ENCODE measurements at places on chromosomes 12 and 14.

- DNase-seq = no peak
Measured at GRCh38 chr14:69262516-69262915, 2.6 kb downstream of the GALNT16 start.

DNA sequence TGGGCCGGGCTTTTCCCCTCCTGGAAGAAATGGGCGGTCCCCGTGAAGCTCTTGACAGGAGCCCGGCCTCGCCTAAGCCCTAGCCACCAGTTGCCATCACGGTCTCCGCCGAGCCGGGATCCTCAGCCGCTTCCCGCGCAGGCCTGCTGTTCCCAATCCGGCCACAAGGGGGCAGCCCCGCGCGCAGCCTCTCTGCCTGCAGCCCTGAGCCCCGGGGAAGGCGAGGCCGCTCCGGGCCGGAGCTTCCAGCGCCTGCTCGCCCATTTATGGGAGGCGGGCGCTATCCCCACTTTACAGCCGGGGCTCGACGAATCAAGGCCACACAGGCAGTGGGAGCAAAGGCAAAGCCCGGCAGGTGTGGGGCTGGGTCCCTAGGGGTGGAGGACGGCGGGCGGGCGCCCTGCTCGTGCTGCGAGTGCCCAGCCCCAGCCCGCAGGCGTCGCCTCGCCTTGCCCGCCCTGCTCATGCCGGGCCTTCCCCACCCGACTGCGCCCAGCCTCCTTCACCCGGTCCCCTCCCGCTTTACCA, 61.5 kb downstream of the LGMN start:
- DNase-seq = no peak

DNA sequence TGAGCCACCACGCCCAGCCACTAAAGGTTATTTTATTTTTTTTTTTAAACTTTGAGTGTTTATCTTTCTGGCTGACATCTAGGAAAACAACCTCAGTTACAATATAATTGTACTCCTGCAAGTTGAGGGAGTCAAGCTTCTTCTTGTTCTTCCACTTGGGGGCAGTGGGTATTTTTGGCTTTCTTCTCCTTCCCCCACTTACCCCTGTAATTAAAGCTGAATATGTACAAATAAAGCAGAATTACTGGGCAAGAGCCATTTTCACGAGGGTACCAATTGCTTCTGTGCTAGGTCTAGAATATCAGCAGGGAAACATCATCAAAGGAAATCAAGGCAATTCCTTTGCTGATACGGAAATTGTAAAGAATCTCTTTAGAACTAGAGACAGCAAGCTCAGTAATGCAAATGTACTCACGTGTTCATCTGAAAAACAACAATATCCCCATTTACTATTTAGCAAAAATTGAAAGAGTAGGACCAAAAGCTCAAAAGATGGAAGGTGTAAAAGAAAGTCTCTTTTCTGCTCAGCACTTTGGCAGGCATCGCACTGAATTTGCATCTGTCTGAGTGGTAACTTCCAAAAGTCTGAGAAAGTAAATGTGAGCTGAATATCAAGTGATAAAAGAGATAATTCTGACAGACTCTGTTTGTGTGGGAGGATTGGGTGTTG, 72.8 kb downstream of the TAOK3 start:
- no peak for DNase-seq

DNA sequence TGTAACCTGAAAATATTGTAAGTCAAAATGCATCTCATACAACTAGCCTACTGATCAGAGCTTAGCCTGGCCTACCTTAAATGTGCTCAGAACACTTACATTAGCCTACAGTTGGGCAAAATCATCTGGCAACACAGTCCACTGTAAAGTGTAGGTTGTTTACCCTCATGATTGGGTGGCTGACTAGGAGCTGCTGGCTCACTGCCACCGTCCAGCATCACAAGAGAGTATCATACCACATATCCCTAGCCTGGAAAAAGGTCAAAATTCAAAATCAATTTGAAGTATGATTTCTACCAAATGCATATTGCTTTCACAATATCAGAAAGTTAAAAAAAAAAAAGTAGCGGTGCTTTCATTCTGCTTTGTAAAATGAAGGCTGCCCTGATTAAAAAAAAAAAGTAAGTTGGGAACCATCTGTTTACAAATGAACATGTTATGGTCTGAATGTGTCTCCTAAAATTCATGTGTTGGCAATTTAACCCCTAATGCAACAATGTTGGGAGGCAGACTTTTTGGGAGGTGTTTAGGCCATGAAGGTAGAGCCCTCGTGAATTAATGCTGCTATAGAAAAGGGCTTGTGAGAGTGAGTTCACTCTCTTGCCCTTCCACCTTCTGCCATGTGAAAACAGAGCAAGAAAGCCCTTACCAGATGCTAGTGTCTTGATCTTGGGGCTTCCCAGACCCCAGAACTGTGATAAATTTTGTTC, 211.8 kb downstream of the PPM1H start:
- DNase-seq = no peak

GRCh38 chr14:51283402-51284085, 43.5 kb downstream of the TMX1 start:
- DNase-seq = peak; percentile 77

GRCh38 chr12:54294152-54294952, 6.5 kb downstream of the NFE2 start:
- no peak for DNase-seq

GRCh38 chr12:106753526-106753925, 21.0 kb upstream of the RIC8B start:
- no peak for DNase-seq

DNA sequence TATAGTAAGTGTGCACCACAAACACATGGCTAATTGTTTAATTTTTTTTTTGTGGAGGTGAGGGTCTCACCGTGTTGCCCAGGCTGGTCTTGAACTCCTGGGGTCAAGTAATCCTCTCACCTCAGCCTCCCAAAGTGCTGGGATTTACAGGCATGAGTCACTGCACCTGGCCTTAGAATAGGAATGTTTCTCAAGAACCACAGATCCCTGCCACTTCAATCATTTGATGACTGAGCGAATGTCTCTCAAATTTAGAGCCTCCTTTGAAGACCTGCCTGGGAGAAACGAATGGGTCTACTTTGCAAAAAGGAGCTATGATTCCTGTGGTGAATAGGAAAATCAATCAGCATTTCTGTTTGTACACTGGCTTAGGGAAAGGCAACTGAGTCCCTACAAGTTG, 33.5 kb upstream of the CHST11 start:
- DNase-seq = no peak

DNA sequence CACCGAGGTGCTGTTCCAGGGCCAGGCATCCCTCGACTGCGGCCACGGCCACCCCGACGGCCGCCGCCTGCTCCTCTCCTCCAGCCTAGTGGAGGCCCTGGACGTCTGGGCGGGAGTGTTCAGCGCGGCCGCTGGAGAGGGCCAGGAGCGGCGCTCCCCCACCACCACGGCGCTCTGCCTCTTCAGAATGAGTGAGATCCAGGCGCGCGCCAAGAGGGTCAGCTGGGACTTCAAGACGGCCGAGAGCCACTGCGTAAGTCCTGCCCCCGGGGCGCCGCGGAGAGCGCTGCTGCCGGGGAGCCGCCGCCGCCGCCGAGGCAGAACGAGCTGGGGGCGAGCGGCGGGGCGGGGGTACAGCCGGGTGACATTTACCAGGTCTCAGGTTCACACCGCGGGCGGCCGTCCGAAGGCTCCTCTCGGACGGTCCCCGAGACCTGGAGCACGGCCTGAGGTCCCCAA, 1.4 kb downstream of the PLXNC1 start:
- no peak for DNase-seq

- no peak for DNase-seq
Measured at GRCh38 chr14:102793531-102794328, 16.5 kb downstream of the TRAF3 start.

DNA sequence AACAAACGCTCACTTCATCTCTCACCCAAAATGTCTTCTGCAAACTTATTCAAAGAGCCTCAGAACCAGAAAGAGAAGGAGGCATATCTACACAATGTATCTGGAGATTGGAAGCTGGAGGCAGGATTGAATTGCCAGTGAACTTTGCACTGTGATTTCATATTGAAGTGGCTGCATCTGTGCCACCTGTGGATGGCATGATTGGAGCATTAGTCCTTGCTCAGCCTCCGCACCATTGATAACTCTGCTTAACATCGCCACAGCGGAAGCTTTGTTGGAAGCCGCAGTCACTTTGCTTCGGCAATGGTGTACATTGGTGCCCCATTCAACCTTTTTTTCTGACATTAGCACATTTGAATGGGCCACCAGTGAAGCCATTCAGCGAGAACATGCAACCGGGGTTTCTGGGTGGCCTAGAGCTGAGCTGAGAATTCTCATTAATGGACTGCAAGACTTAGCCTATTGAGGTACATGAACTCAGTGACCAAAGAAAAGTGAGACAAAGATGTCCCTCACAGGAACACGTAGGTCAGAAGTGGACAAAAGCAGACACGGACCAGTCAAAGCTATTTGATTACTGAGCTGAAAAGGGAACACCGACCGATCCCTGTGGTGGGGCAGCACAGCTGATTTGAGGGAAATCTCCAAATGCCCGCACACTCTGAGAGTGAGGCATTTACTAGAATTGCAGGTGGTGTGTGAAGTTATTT, 130.4 kb downstream of the BRMS1L start:
- no peak for DNase-seq

DNA sequence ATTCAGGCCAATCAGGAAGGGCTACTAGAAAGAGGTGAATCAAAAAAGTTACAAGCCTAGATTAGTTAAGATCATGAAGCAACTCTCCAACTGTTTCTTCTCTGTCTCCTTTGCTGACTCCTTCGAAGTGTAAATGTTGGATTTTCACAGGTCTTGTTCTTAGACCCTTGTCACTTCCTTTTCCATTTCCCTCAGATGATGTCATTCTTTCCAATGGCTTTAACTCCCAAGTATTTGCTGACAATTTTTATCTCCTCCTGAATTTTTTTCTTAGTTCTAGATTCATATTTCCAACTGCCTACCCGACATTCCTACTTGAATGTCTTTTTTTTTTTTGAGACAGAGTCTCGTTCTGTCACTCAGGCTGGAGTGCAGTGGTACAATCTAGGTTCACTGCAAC, 10.8 kb downstream of the GAS2L3 start:
- DNase-seq = no peak

DNA sequence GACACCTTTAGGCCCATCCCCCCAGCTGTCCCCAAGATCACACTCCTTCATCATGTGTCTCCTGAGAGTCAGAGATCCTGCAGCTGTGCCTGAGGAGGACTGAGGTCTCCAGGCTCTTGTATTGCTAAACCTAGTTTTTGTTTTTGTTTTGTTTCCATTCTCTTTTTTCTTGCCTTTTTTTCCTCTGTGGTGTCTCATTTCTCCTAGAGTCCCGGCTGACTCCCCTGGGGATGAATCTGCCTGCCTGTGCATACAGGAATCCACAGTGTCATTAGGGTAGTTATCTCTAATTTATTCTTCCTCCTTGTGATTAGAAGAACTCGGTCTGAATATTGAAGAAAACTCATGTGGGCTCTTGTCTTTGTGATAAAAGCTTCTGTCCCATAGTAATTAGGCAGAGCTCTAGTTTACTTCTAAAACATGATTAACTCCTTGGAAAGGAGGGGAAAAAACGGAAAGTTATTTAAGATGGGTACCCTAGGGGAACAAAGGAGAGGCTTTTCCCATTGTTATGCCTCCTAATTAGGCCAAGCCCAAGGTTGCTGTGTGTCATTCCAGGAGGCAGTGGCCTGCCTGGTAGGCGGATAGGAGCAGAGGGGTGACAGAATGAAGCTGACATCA, 343.2 kb downstream of the ZFP36L1 start:
- DNase-seq = no peak

DNA sequence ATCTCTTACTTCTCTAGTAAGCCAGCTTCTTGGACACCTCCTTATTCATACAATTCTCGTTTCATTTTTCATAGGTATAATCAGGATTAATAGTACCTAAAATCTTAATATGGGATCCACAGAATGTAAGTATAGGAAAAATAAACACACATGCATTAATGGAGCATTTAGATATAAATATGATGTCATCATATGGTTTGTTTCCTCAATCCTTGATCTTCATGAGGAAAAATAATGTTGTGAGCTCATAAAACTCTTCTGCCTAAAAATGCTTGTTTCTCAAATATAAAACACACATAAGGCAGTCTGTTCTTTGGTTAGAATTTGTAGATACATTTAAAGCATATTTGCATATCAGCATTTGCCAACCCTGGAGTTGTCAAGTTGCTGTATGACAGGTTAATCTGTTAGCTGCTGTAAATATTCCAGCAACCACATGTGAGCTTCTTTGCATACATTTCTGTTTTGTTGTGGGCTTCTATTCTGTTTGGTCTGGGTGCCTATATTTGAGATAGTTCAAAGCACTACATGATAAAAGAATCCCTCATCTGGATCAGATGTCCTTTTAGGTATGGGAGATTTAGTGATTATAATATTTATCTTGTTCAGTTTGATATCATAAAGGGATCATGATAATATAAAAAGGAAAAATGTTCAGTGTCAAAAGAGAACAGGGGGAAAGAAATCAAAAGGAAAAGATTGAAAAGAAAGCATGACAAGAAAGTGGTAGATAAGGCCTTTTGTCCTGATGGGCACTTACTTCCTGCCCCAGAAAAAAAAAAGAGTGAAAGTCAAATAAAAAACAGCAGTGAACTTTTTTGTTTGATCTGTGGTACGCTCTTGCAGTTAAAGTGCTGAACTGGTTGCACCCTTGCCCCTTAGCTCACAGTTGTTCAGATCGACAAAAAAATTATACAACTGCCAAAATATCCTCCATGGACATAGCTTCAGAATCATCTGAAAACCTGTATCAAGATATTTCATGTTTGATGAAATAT, 68.6 kb downstream of the ACSS3 start:
- no peak for DNase-seq

DNA sequence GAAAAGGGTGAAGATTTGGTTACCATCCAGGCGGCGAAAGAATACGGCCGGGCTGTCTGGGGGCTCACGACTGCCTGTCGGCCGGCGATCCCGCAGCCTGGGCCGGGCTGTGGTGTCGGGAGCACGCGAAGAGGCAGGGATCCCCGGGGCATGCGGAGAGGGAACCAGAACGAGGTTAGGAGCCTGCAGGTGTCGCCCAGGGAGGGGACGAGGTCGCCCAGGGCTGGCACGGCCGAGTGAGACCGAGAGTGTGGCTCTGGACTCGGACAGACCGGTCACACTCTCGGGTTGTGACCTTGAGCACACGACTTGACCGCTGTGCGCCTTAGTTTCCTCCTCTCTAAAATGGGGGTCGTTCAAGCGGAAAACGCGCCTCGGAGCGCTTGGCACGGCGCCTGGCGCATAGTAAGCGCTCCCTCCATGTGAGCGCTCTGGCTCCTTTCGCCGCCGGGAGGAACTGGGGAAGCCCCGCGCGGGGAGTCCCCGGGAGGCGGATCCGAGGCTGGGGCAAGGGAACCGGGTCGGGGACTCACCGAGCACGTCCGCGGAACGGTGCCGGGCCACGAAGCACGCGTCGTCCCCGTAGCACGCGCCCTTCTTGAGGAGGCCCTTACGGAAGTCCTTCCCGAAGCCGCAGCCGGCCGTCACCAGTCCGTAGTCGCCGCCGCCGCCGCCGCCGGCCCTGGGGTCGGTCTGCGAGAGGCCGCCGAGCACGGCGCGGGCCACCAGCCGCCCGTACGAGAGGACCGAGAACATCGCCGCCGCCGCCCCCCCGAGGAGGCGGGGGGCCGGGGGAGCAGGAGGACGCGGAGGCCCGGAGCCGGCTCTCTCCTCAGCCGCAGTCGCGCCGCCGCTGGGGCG, 612 bp downstream of the PPTC7 start:
- no peak for DNase-seq

- no peak for DNase-seq
Measured at GRCh38 chr12:13471471-13471870, 274.9 kb downstream of the EMP1 start.

All from renal cortex interstitium (tissue), 15 donors.